ENCODE measurements at places on chromosomes 5 and 9.
A peak's percentile ranks its signal among the peaks of the same experiment; 100 is the strongest.

GRCh38 chr5:174234388-174234787 lies 188.9 kb downstream of the NSG2 start:
- DNase-seq = no peak
- no peaks in the 10 kb centered on the region for H3K36me3 ChIP-seq
- H3K27ac ChIP-seq = no peak overlapping the region
- H3K4me3 ChIP-seq = no peak overlapping the region

DNA sequence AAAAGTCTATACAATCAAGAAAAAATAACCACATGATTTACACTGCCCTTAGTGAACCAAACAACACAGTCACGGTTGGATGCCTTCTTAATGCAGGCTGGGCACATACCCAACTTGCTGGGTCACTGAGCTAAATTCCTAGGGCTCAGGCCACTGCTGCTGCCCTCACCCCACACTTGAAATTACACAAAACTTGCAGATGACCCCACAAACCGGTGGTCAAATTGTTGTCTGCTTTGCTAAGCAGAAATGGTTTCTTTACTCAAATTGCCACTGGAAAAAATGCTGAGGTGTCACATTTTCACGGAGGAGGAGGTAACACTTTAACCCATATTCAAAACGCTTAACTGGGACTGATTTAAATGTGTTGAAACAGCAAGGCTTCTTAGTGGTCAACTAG lies 62.4 kb downstream of the HMHB1 start:
- no peak overlapping the region for H3K27ac ChIP-seq
- H3K36me3 ChIP-seq = no peaks in the 10 kb centered on the region
- H3K4me1 ChIP-seq = no peaks in the 10 kb centered on the region
- no peak overlapping the region for H3K4me3 ChIP-seq

DNA sequence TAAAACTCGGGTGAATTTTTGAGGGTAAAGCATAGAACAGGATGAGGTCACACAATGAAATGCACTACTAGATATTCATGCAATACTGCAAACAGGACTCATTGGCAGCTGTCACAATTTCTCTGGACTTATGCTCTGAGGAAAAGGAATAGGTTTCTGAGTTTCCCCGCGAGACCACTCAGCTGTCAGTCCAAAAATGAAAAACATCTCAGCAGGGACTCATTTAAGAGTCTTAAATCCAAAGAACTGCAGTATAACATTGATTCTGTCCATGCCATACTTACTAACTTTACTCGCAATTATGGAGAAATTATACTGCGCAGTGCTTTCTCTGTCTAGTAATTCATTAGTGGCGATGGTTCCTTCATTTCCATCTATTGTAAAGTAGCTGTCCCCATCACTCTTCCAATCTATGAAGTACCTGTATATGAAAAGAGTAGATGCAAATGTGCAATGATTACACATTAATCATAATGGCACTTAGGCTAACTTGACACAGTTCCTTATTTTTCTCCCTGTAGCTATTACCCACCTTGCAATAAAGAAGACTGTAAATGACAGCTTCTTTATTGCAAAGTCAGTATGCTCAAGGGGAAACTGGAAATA lies 1070.0 kb downstream of the CDH12 start:
- no peaks in the 10 kb centered on the region for H3K27me3 ChIP-seq
- H3K27ac ChIP-seq = no peak overlapping the region
- no peaks in the 10 kb centered on the region for H3K36me3 ChIP-seq
- no peaks in the 10 kb centered on the region for H3K4me1 ChIP-seq

DNA sequence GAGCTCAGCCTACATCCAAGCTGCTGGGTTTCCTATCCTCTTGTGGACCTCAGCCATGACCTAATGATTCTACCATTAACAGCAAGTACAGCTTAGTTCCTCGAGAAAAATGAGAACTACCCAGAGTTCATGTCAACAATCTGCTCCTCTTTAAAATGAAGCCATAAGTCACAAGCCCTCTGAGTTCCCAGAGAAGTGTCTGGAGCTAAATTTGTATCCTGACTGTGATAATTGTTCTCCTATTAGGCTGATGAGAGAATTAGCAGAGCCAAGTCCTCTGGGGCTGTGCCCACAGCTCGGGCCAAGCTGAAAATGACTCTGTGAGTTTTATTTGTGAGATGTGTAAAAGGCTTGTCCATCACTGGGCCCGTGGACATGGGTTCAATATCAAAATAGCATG lies 145.1 kb upstream of the SMIM23 start:
- H3K27ac ChIP-seq = peak overlapping the region; percentile 80
- no peaks in the 10 kb centered on the region for H3K36me3 ChIP-seq
- no peaks in the 10 kb centered on the region for H3K4me1 ChIP-seq
- peak; percentile 52 for DNase-seq
- no peak overlapping the region for H3K4me3 ChIP-seq
- H3K27me3 ChIP-seq = no peaks in the 10 kb centered on the region

DNA sequence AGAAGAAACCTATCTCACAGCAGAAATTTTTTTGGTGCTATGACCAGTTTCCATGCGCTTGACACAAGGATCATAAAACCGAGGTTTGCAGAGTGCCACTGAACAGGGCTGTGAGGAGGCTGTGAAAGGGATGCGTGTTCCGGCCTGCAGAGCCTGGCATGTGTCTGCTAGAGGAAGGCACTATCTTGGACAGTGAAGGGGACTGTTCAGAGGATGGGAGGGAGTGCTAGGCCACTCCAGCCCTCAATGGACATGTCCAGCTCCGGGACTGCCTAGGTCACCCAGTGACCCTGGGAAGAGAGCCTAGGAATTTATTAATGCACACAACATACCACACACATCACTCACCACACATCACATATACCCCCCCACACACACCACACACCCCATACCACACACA lies 275.9 kb downstream of the GADD45G start:
- no peak overlapping the region for H3K4me3 ChIP-seq
- no peaks in the 10 kb centered on the region for H3K4me1 ChIP-seq
- H3K36me3 ChIP-seq = no peaks in the 10 kb centered on the region
- no peak for DNase-seq
- no peaks in the 10 kb centered on the region for H3K27me3 ChIP-seq
- no peak overlapping the region for H3K27ac ChIP-seq

- H3K4me1 ChIP-seq = peaks cover 9% of the 10 kb centered on the region
- no peaks in the 10 kb centered on the region for H3K27me3 ChIP-seq
- no peak overlapping the region for H3K4me3 ChIP-seq
- no peaks in the 10 kb centered on the region for H3K36me3 ChIP-seq
- no peak overlapping the region for H3K27ac ChIP-seq
- no peak for DNase-seq
These were observed 1.9 kb upstream of the MTMR12 start for GRCh38 chr5:32314658-32315057.

DNA sequence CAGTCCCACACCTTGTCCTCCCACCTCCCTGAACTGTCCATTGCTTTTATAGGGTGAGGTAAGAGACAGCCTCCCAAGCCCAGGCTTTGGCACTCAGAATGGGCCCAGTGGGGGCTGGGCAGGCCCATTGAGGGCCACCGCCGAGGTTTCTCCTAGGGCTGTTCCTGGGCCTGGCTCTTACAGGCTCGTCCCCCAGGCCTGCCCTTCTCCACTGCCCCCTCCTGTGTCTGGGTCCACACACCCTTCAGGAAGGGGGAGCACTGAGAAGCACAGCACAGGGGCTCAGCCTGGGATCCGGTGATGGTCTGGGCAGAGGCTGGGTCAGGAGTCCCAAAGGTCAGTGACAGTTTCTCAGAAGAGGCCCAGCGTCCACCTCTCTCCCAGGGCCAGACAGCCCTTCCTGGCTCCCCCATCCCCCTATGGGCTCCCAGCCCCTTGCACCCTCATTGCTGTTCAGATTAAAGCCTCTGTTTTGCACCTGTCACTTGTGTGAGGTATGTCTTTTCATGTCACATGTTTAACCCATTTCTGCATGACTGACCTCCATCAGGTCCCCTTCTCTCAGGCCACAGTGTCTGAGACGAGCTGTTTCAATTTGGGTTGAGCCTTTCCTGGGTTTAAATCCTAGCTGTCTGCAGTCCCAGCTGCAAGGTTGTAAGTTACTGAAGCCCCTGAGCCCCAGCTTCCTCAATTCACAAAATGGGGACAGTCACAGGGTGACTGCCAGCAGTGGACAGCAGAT lies 29.4 kb downstream of the IER5L start:
- H3K4me1 ChIP-seq = peaks cover 32% of the 10 kb centered on the region
- no peak for DNase-seq
- H3K4me3 ChIP-seq = no peak overlapping the region
- no peaks in the 10 kb centered on the region for H3K27me3 ChIP-seq
- no peak overlapping the region for H3K27ac ChIP-seq

DNA sequence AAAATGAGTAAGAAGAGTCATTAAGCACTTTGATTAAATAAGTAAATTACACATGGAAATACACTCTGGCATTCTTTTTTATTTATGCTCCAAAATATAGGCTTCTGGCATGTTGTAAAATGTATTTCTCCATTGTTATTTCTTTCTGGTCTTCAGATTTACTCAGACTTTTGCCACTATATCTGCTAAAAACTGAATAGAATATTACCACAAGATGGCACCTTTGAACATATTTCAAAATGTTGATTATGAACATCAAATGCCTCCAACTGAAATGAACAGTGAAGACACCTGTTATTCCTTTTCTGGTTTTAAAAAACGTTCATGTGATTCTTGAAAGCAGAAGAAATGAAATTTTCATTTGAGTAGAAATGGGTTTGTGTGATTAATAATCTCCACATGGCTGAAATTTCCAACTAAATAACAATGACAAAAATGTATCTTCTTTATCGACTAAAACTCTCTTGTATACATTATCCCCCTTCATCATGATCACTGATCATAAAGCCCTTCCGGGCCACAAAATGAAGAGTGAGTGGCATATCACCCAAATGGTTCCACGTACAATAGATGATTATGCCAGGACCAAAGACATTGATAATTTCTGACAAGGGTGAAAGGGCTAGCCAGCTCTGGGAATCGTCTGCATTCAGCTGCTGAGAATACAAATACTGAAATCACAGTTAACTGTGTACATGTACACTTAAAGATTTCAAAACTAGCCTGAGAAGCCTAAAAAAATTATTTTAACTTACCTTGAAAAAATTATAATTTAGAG lies 23.8 kb downstream of the TYRP1 start:
- H3K27ac ChIP-seq = no peak overlapping the region
- no peak overlapping the region for H3K4me3 ChIP-seq
- no peak for DNase-seq
- H3K36me3 ChIP-seq = no peaks in the 10 kb centered on the region
- no peaks in the 10 kb centered on the region for H3K4me1 ChIP-seq

DNA sequence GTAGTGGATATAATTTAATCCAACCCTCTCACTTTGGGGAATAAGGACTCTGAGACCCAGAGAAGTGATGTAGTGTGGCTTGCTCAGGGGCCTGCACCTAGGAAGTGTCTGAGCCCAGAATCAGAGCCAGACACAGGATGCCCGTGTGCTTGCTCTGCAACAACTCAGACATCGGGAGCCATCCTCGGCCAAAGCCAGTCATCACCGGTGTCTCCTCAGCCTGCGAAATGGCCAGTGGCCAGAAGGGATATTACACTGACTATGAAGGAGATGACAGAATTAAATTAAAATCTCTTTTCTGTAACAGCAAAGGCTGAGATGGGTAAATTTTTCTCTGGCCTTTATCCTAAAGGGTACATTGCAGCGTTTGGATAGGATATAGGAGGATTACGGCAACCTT lies 102.9 kb downstream of the MARCHF11 start:
- H3K27ac ChIP-seq = no peak overlapping the region
- no peaks in the 10 kb centered on the region for H3K27me3 ChIP-seq
- no peaks in the 10 kb centered on the region for H3K4me1 ChIP-seq
- no peak overlapping the region for H3K4me3 ChIP-seq
- no peaks in the 10 kb centered on the region for H3K36me3 ChIP-seq
- DNase-seq = no peak

DNA sequence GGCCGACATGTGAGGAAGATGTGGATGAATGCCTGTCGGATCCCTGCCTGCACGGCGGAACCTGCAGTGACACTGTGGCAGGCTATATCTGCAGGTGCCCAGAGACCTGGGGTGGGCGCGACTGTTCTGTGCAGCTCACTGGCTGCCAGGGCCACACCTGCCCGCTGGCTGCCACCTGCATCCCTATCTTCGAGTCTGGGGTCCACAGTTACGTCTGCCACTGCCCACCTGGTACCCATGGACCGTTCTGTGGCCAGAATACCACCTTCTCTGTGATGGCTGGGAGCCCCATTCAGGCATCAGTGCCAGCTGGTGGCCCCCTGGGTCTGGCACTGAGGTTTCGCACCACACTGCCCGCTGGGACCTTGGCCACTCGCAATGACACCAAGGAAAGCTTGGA lies 14.1 kb downstream of the CRB2 start:
- no peaks in the 10 kb centered on the region for H3K4me1 ChIP-seq
- no peaks in the 10 kb centered on the region for H3K36me3 ChIP-seq
- H3K27me3 ChIP-seq = peaks cover 20% of the 10 kb centered on the region
- no peak for DNase-seq

DNA sequence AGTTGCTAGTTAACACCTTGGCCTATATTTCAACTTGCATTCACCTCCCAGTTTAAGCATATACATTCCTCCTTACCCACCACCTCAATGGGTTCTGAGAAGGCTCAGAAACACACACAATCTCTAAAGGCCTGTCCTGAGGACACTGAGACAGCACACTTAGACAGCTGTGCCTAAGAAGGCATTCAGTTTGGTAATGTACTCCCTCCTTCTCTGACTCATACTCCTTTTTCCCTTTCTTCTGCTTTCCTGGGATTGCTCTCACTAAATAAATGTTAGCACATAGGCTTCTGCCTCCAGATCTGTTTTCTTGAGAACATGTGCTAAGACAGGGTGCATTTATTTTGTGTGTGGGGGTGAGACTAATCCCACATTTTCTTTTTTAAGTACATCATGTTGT lies 456.8 kb upstream of the CDH6 start:
- H3K4me3 ChIP-seq = no peak overlapping the region
- DNase-seq = no peak
- H3K27ac ChIP-seq = no peak overlapping the region
- H3K4me1 ChIP-seq = no peaks in the 10 kb centered on the region
- H3K27me3 ChIP-seq = no peaks in the 10 kb centered on the region

DNA sequence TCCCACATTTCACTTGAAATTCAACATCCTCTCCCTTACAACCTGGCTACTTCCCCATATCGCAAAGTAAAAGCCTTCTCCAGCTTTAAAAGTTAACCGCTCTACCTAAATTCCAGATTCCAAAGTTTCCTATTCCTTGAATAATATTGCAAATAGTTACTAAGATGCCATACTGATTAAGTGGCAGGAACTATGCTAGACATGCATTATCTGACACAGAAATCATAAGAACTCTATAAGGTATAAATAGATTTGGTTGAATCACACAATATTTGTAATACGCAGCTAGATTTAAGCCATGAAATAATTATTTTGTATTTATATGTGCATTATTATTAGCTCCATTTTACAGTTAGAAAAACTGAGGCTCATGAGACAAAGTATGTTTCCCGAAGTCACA lies 92.8 kb downstream of the NFIB start:
- peak overlapping the region; percentile 56 for H3K27ac ChIP-seq
- H3K4me3 ChIP-seq = no peak overlapping the region
- H3K27me3 ChIP-seq = no peaks in the 10 kb centered on the region
- H3K4me1 ChIP-seq = peaks cover 15% of the 10 kb centered on the region
- DNase-seq = no peak

- no peak overlapping the region for H3K4me3 ChIP-seq
- H3K27me3 ChIP-seq = no peaks in the 10 kb centered on the region
- no peaks in the 10 kb centered on the region for H3K36me3 ChIP-seq
- no peak overlapping the region for H3K27ac ChIP-seq
These were observed 172.0 kb downstream of the NNT start for GRCh38 chr5:43774881-43775399.

GRCh38 chr5:142816531-142817430 lies 46.6 kb downstream of the ARHGAP26 start:
- H3K36me3 ChIP-seq = no peaks in the 10 kb centered on the region
- no peaks in the 10 kb centered on the region for H3K27me3 ChIP-seq
- peak; percentile 55 for DNase-seq
- peak overlapping the region; percentile 34 for H3K27ac ChIP-seq
- peaks cover 5% of the 10 kb centered on the region for H3K4me1 ChIP-seq
- no peak overlapping the region for H3K4me3 ChIP-seq

Measured in lung (tissue), 17 donors.